ENCODE measurements at places on chromosomes 3 and 15. TPM values are rescaled to one million over a fixed set of nuclear protein-coding genes. Genes with fewer than 3 reads are reported as not detected.

DNA sequence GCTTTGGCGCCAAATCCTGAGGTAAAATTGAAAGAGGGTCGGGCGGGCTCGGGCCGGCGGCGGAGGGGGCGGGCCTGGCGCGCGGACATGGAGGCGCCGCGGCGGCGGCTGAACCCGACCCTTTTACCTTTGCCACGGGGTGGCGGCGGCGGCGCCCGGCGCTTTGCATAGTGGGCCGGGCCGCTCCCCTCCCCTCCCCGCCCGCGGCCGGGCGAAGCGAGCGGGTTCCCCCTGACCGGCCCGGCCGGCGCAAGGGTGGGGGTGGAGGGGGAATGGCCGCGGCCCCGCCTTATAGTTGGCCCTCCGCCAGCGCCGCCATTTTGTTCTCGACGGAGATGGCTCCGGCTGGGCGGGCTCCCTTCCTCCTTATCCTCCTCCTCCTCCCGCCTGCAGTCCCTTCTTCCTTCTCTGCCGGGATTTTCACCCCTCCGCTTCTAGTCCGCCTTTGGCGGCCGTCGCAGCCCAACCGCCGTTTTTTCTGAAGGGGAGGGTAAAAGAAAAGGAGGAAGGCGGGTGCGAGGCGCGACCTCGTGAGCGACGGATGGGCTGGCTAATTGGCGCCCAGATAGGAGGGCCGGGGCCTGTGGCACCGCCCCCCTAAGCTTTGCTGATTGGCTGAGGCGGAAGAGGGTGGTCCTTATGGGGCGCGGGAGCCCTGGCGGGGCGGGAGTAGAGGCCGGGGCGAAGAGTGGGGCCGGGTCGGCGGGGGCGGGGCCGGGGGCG is 664 bp downstream of the NR2C2 start:
- DNase-seq = peak; percentile 96

GRCh38 chr15:77409259-77410156 is 10.4 kb downstream of the PEAK1 start:
- DNase-seq = no peak

- DNase-seq = no peak
These were observed 102.4 kb downstream of the LRIG1 start for GRCh38 chr3:66398228-66399025.

The ZNF385D gene
- 2.4 TPM for polyA plus RNA-seq
